Uterine smooth muscle cell (primary cell): ENCODE measurements at places on chromosomes 2 and 18. TPM values are rescaled to one million over a fixed set of nuclear protein-coding genes. Genes with fewer than 3 reads are reported as not detected.

The SULT1C4 gene
- total RNA-seq, result 0.75 TPM in 1 of 2 replicates, not detected in the other

The G6PC2 gene
- not detected in 2 replicates for total RNA-seq

The TPO gene
- total RNA-seq, result under 0.01 TPM in 1 of 2 replicates, not detected in the other

The KRTCAP3 gene
- total RNA-seq, result not detected in 2 replicates

The CD302 gene
- 4.1 and 7.1 TPM in 2 replicates for total RNA-seq

The SOWAHC gene
- total RNA-seq, result 16.3 and 17.2 TPM in 2 replicates

The PLCL1 gene
- 0.77 and 1.9 TPM in 2 replicates for total RNA-seq

The ARHGAP25 gene
- 1.1 and 3.7 TPM in 2 replicates for total RNA-seq

The ST3GAL5 gene
- 4.9 and 5.6 TPM in 2 replicates for total RNA-seq

The WNT10A gene
- not detected in 2 replicates for total RNA-seq
